ENCODE measurements at places on chromosomes 5 and 9. TPM values are rescaled to one million over a fixed set of nuclear protein-coding genes. Genes with fewer than 3 reads are reported as not detected.

Gene FREM1
- 0.52 TPM for total RNA-seq

Gene COL5A1
- total RNA-seq, result 15.4 TPM

Gene MRPL50
- 10.2 TPM for total RNA-seq

Gene KLF4
- 38.8 TPM for total RNA-seq

DNA sequence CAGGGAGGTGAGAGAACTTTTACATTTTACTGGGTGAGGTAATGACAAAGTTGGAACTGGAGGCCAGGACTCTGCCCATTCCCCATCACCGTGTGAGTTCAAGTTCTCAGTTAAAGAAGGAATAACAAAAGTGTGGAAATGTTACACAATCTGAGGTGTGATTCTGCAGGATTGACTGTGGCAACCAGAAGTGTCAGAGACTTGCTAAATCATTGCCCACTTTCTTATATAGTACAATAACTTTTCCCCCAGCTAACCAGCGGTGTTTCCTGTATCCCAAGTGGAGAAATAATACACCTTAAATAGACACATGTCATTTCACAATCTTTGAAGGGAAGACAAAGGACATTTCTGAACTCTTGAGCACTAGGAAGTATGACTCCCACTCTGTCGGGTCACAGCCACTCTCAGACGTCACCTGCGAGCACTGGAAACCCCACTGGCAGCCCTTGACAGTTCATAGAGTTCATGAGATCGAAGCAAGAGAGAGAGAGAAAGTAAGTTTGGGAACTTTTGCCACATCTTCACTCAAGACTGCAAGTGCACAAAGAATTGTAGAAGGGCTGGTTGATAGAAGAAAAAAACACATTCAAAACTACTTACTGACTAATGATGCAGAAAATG is 28.4 kb downstream of the PAX5 start:
- no peak overlapping the region for H3K27ac ChIP-seq
- H3K4me1 ChIP-seq, result no peaks in the 10 kb centered on the region
- H3K36me3 ChIP-seq, result no peaks in the 10 kb centered on the region
- peaks cover 45% of the 10 kb centered on the region for H3K27me3 ChIP-seq
- no peak overlapping the region for H3K4me3 ChIP-seq
